ENCODE measurements at places on chromosomes 2 and 18. TPM values are rescaled to one million over a fixed set of nuclear protein-coding genes. Genes with fewer than 3 reads are reported as not detected.

GRCh38 chr2:121649149-121649595 lies at the start of gene CLASP1:
TSS of gene CLASP1 (minus strand) at chr2:121649462. CDS start at chr2:121605895, 43,567 bp downstream.
- no peak for DNase-seq

Gene ZNF521
- total RNA-seq, result 0.09 TPM

DNA sequence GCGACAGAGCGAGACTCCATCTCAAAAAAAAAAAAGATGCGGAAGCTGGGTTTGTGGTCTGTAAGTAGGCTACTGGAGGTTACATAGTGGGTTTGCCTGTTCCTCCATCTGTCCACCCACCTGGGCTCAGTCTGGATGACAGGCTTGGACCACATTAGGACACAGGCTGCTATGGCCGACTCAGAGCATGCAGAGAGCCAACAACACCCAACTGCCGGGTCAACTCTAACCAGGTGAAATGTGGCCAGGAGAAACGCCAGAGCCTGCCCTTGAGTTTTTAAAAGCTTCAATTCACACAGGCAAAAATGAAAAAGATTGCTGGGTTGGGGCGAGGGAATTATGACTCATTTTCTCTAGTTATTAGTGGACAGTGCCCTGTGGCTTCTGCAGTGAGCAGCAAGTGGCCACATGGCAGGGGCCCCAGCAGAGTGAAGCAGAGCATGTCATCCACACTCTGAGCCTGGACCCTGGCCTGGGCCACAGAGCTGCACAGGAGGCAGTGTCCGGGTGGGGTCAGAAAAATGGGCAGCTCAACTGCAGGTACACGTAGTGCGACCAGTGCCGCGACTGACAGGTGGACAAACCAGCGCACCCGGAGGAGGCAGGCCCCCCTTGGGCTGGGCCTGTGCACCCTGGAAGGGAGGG lies 67.4 kb downstream of the BIN1 start:
- no peak for DNase-seq

Gene KHK
- 7.9 TPM for total RNA-seq

- DNase-seq, result no peak
Observed at GRCh38 chr2:203470371-203470770, 64.7 kb downstream of the RAPH1 start.

DNA sequence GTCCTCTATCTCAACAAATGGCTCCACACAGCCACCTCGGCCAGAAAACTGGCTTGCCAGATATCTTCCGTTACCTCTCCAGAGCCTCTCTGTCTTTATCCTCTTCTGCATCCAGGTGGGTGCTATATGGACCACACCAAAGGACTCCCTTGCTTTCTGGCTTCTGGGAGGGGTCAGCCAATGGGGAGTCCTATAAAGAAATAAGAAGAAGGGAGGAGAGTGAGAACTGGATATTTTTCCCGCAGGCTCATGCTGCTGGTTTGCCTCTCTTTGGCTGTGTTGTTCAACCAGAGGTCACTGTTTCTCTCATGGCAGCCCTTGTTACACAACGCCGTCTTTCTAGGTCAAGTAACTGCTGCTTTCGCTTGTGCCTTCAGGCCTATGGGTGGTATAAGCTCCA lies 72.7 kb downstream of the POLE4 start:
- no peak for DNase-seq

Gene SKOR2
- total RNA-seq, result not detected

DNA sequence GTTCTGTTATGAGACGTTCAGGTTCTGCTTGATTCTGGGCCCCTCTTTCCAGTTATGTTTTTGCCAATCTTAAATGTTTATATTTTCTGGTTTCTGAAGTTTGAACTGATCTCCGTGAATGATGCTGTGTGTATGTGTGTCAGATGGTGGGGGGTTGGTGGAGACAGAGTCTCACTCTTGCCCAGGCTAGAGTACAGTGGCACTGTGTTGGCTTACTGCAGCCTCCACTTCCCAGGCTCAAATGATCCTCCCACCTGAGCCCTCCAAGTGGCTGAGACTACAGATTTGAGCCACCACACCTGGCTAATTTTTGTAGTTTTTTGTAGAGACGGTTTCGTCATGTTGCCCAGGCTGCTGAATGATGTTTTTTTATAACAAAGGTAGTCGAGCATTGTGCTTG lies 45.9 kb downstream of the PSMD14 start:
- DNase-seq, result no peak

DNA sequence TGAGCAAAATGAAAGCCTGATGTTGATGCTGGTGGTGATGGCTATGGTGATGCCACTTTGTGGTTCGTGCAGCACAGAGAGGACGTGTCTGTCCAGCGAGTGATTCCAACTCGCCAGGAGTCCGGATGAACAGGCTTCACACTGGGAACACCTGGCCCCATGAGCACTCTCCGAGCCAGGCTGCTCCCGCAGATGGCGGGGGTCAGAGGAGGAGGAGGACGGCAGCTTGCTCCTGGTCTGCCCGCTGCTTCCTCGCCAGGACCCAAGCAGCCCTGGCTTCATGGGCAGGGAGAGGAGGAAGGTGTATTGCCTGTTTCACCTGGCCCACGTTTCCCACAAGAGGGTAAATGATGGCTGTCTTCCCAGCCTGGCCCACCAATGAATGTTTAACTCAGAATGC lies 121.6 kb downstream of the MTCL1 start:
- DNase-seq, result no peak

DNA sequence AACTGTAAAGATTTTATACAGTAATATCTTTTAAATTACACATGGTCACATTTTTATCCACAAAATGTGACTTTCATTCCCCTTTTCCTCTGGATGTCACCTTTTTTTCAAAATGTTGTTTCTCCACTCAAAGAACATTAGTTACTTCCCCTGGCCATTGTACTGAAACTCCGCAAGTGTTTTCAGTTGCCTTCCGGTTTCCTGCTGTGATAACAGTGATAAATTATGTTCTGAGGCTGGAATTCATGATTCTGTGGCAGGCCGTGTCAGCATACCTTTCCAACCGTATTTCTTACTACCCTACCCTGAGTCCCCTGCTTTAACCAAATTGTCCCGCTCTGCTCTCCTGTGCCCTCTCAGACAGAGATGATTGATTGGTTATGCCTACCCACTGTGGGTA lies 53.5 kb downstream of the MGAT5 start:
- no peak for DNase-seq

GRCh38 chr2:144211826-144212225 lies 308.1 kb downstream of the ZEB2 start:
- DNase-seq, result no peak

Gene MEP1B
- total RNA-seq, result not detected

Gene SMYD1
- total RNA-seq, result not detected

GRCh38 chr18:77167251-77167650 lies 34.7 kb upstream of the MBP start:
- no peak for DNase-seq

DNA sequence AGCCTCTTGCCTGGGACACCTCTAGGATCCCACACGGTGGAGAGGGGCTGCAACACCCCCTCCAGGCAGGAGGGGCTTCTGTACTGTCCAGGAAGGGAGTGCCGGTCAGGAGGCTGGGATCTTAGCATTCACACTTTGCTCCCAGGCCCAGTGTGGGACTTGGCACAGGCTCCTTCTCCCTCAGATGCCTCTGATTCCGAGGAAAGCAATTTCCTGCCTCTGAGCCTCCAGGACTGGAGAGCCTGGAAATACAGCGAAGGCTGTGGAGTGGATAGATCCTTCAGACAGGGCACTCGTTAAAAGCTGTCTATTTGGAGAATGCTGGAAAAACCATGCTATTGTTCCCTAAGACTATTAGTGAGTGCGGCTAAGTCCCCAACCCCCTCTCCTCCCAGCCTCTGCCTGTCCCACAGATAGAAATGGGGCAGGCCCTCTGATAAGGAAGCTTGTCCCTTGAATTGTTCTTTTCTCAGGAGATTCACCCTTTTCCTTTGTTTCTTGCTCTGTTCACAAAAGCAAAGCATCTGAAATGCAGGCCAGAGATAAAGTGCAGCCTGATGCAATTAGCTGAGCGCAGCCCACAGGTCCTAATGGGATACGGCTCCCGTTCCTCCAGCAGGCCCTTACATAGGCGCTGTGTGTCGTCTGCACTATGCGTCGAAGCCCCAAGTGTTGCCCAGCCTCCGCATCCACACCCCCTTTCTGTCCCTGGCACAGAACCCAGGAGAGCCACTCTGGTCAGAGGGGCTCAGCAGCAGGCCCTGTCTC lies 252.2 kb downstream of the KLHL29 start:
- DNase-seq, result no peak

Gene DSC1
- total RNA-seq, result not detected

Gene MYO1B
- 80.3 TPM for total RNA-seq

DNA sequence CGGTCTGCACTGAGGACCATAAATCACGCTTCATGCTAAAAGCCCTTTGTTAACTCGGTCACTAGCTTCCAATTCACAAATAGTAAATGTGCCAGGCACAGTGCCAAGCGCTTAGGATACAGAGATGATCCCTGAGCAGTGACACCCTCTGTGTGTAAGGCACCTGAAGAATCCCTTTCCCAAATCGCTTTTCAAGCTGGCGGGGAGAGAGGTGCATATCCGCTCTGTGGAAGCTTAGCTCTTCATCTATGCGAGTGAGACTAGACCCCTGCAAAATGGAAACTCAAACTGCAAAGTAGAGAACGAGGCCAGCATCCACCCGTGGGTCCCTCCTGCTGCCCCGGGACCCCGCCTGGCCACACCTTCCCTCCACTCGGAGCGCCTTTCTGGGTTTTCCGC lies 2.4 kb downstream of the PIEZO2 start:
- no peak for DNase-seq

GRCh38 chr2:158557752-158558151 lies 101.0 kb downstream of the PKP4 start:
- DNase-seq, result no peak

Gene GALNT3
- 17.2 TPM for total RNA-seq

Gene SLC19A3
- 98.5 TPM for total RNA-seq

Gene TRIM43
- total RNA-seq, result not detected
